ENCODE measurements at places on chromosomes 7 and 10.

DNA sequence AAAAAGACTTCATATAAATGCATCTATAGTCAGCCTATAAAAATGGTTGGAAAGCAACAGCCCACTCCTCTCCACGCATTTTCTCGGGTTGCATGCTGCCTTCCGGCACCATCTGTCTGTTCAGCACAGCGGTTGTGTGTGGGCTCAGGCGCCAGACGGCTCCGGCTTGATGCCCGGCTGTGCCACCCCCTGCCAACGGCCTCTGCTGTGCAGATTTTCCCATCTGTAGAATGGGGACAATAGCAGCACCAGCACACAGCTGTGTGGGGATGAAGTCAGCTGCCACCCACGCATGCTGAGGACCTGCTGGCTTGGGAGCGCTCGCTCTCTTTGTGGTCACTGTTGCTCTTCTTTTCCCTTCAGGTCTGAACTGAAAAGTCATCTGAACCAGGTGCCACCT lies 19.5 kb downstream of the PRKAG2 start:
- DNase-seq: no peak

DNA sequence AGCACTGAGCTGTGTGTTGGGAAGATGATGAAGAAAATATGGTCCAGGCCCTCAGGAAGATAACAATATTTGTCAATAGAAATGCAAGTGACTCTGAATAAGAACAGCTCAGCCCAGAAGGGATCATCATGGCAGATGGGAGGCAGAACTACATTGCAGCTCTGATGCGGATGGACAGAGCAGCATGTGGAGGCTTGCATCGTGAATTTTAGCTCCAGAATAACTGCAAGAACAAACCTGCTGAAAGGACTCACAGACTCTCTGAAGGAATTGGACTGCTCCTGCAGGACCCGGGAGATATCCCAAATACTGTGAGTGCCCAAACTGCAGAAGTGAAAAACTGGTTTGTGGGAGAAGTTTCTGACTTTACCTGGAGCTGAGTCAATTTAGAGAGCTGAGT lies 80.6 kb upstream of the LAMB4 start:
- no peak for DNase-seq

GRCh38 chr7:110675383-110676103 lies 415.4 kb upstream of the LRRN3 start:
- no peak for DNase-seq

DNA sequence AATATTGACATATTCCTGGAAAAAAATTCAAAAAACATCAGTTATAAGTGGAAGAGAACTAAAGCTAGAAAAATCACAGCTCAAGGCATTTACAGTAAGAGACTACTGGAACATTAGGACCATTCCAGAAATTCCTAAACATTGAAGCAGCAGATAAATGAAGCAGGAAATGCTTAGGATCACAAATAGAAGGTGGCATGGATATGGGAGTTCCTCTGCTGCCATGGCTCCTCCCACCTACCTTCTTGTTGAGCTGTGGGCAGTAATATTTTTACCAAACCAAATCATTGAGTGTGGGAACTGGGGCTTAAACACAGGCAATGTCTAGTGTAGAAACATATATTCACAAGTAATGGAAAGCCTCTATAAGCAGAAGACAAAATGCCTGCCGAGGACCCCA lies 292.8 kb downstream of the ANKRD7 start:
- DNase-seq: no peak
